CD4-positive, alpha-beta T cell (primary cell): ENCODE measurements at places on chromosomes 2 and 18. TPM values are rescaled to one million over a fixed set of nuclear protein-coding genes. Genes with fewer than 3 reads are reported as not detected.
A peak's percentile ranks its signal among the peaks of the same experiment; 100 is the strongest.

The SH3RF3 gene
- total RNA-seq = 5.2 TPM

DNA sequence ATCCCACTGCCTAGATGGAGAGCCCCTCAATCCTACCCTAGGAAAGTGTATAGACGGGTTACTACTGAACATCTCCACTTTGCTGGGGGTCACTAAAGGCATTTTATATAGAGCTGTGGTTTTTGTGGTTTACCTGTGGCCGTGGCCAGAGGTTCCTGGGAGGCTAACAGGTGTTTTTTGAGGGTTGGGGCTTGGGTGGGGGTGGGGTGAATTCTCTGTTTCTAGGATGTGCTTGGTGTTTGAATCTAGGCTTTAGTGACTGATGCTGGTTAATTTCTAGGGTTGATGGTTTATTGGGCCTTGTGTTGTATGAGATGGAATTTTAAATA, 7.7 kb downstream of the HOXD8 start:
- DNase-seq = no peak

DNA sequence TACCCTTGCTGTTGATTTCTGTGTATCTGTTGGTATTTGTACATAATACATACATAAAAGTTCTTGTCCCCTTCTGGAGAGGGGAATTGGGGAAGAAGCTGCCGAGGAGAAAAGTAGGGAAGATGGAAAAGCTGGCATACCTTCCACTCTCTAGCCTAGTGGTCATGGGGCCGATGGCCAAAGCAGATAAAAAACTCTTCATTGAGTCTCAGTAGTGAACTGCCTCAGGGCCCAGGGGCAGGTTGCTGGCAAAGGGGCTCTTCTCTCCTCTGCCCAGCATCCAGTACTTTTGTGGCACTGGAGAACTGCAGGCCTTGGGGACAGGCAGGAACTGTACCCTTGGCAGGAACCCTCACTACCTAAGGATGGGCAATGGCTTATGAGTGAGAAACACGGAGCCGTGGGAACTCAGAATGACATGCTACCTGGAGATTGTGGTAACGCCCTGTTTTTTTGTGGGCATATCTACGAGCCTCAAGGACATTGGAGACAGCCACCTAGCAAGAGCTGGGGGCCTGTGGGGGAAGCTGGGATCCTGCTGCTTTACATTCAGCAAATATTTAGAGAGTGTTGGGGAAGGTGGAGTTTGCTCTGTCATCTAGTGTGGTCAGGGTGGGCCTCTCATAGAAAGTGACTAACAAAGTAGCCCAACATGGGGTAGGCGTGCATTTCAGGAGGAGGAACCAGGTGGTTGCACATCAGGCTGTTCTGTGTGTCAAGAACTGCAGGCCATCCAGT, 22.6 kb upstream of the ITGB6 start:
- no peak for DNase-seq

DNA sequence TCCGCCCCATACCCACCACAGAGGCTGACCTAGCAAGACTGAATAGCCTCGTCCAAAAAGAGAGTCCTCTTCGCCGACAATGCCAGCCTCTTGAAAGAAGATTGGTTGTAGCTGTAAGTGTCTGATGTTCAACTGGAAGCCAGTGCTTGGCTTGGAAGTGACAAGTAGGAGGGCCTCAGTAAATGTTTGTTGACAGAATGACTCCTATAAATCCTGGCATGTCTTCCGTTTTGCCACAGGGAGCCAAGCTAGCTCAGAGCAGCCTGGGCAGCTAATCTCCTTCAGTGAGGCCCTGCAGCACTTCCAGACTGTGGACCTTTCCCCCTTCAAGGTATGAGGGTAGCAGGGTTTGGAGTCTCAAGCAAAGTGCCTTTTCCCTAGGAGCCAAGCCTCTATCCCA, 14.9 kb downstream of the ELMOD3 start:
- no peak for DNase-seq

DNA sequence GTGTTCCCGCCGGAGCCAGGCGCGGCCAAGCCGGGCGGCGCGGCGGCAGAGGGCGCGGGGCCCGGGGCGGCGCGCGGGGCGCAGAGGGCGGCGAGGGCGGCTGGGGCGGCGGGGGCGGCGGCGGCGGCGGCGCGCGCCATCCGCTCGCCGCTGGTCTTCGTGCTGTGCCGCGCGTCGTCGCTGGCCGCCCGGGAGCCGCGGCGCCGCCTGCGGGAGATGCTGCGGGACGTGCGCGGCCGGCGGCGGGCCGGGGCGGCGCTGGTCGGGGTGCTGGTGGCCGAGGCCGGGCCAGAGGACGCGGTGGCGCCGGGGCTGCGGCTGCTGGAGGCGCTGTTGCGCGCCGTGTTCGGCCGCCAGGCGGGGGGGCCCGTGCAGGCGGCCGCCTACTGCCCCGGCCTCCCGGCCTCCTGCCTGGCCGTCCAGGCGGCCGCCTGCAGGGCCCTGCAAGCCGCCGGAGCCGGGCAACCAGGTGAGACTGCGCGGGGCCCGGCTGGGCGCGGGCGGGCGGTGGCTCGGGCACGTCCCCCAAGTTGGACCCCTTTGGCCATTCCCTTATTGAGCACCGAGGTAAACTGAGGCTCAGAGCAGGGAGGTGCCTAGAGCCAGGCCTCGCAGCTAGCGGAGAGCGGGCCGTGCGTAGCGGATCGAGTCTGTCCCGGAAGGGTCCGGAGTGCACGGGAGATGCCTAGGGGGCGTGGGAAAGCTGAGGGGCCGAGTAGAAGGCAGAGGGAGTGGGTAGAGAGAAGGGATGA, 584 bp downstream of the C2orf72 start:
- DNase-seq = no peak

- no peak for DNase-seq
Observed at GRCh38 chr2:215961981-215962380, 51.4 kb downstream of the MREG start.

GRCh38 chr2:119366161-119366648, 429 bp downstream of the C2orf76 start:
- DNase-seq = peak; percentile 3

GRCh38 chr18:63207835-63208234, 111.7 kb downstream of the BCL2 start:
- no peak for DNase-seq

DNA sequence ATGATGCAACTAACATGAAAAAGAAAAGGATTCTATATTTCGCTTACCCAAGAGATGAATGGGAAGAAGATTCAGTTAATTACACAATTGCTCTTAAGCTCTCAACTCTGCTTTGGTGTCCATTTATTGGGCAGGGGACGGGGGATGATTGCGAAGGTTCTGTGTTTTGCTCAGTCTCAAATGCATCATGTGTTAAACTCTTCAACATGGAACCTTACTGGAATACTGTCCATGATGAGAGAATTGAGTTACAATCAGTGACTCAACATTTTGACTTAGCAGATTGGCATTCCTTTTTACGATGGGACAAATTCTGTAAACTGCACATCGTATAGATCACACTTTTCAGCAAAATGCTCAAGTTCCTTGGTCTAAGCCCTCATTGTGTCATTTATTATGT, 135.6 kb downstream of the RBMS1 start:
- DNase-seq = no peak

The NT5C1B gene
- not detected for total RNA-seq

The EEF1B2 gene
- 1,132 TPM for total RNA-seq

The TMEM198 gene
- 0.91 TPM for total RNA-seq

The SPC25 gene
- total RNA-seq = not detected

The SPATA3 gene
- total RNA-seq = not detected

GRCh38 chr2:160816916-160817499, 323.4 kb upstream of the RBMS1 start:
- DNase-seq = no peak

- DNase-seq = no peak
Observed at GRCh38 chr2:161709428-161709827, 85.2 kb downstream of the SLC4A10 start.

DNA sequence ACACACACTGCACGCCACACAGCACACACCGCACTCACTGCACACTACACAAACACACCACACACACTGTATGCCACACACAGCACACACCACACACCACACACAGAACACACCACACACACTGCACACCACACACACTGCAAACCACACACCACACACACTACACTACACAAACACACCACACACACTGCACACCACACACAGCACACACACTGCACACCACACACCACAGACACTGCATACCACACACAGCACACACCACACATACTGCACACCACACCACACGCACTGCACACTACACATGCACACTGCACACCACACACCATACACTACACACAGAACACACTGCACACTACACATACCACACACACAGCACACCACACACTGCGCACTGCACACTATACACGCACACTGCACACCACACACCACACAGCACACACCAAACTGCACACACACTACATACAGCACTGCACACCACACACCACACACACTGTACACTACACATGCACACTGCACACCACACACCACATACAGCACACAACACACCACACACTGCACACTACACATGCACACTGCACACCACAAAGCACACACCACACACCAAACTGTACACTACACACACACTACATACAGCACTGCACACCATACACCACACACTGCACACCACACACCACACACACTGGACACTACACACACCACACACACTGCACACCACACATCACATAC, 59.6 kb downstream of the ASB1 start:
- no peak for DNase-seq
